Psoas muscle (tissue), 8 donors: ENCODE measurements at places on chromosomes 1 and 21. TPM values are rescaled to one million over a fixed set of nuclear protein-coding genes. Genes with fewer than 3 reads are reported as not detected.

CAMK2N1 gene
- polyA plus RNA-seq: 7.9 TPM

OR2L5 gene
- polyA plus RNA-seq: not detected

ZNF692 gene
- polyA plus RNA-seq: 19.9 TPM

CREG1 gene
- 35.5 TPM for polyA plus RNA-seq

UBE4B gene
- 88.0 TPM for polyA plus RNA-seq

EFNA3 gene
- polyA plus RNA-seq: 0.39 TPM

CCDC30 gene
- polyA plus RNA-seq: 0.39 TPM

KIF26B gene
- polyA plus RNA-seq: 0.05 TPM

TENT5C gene
- 1.5 TPM for polyA plus RNA-seq

PRAMEF18 gene
- not detected for polyA plus RNA-seq

PACC1 gene
- polyA plus RNA-seq: 3.3 TPM

VSIG8 gene
- polyA plus RNA-seq: not detected

KPRP gene
- polyA plus RNA-seq: not detected

OR2M3 gene
- not detected for polyA plus RNA-seq

TAS1R1 gene
- 0.16 TPM for polyA plus RNA-seq

ANKRD34A gene
- 14.7 TPM for polyA plus RNA-seq

FNDC5 gene
- 73.3 TPM for polyA plus RNA-seq

ERICH3 gene
- polyA plus RNA-seq: 0.12 TPM

LPGAT1 gene
- 6.2 TPM for polyA plus RNA-seq

HS2ST1 gene
- polyA plus RNA-seq: 3.3 TPM

FCAMR gene
- not detected for polyA plus RNA-seq

NT5C1A gene
- polyA plus RNA-seq: 2.3 TPM

TAS1R3 gene
- polyA plus RNA-seq: 0.18 TPM
